ENCODE measurements at places on chromosomes 3 and 15. TPM values are rescaled to one million over a fixed set of nuclear protein-coding genes. Genes with fewer than 3 reads are reported as not detected.

GRCh38 chr3:134485075-134485717 is 589 bp downstream of the ANAPC13 start:
- H3K36me3 ChIP-seq: peaks cover 36% of the 10 kb centered on the region
- H3K27me3 ChIP-seq: no peaks in the 10 kb centered on the region
- H3K4me1 ChIP-seq: peaks cover 45% of the 10 kb centered on the region
- peak; percentile 28 for DNase-seq

GRCh38 chr3:134239538-134239937 is 11.1 kb downstream of the RYK start:
- peak; percentile 11 for DNase-seq
- peak overlapping the region; percentile 45 for H3K4me3 ChIP-seq
- H3K4me1 ChIP-seq: peaks cover 90% of the 10 kb centered on the region
- H3K36me3 ChIP-seq: peaks cover 12% of the 10 kb centered on the region
- no peaks in the 10 kb centered on the region for H3K27me3 ChIP-seq

- no peak overlapping the region for H3K4me3 ChIP-seq
- no peak for DNase-seq
- H3K36me3 ChIP-seq: peaks cover 22% of the 10 kb centered on the region
- H3K27me3 ChIP-seq: no peaks in the 10 kb centered on the region
- H3K27ac ChIP-seq: no peak overlapping the region
- H3K4me1 ChIP-seq: peaks cover 27% of the 10 kb centered on the region
Measured at GRCh38 chr3:186929186-186929585, 1.1 kb upstream of the ST6GAL1 start.

NEK10 gene
- total RNA-seq: 0.57 TPM

DNA sequence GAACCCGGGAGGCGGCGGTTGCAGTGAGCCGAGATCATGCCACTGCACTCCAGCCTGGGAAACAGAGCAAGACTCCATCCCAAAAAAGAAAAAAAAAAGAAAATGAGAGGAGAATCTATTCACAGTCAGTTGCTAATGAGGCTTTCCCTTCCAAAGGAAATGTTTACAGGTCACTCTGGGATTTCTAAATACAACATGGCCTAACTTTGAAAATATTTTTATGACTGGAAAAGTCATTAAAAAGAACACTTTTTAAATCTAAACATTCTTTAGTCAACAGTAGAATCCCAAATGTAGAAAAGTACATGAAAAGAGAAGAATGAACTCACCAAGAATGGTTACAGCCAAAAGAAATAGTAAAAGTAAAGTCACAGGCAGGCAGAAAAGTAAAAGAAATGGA is 78.6 kb downstream of the PLD1 start:
- H3K36me3 ChIP-seq: no peaks in the 10 kb centered on the region
- H3K27ac ChIP-seq: no peak overlapping the region
- DNase-seq: no peak
- no peaks in the 10 kb centered on the region for H3K4me1 ChIP-seq
- no peak overlapping the region for H3K4me3 ChIP-seq

DNA sequence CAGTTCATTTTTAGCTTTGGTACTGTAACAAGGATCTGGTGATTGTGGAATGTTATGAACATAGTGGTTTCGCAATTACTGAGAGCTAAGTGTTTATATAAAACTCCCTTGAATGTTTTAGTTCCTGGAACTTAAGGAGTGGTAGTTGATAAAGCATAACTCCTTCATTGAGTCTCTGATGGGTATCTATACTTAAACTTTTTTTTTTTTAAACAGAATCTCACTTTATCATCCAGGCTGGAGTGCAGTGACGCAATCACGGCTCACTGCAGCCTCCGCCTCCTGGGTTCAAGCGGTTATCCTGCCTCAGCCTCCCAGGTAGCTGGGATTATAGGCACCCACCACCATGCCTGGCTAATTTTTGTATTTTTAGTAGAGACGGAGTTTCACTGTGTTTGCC is 11.3 kb downstream of the PRKCI start:
- no peak overlapping the region for H3K27ac ChIP-seq
- H3K36me3 ChIP-seq: peaks cover 12% of the 10 kb centered on the region
- H3K4me3 ChIP-seq: no peak overlapping the region
- DNase-seq: no peak
- peaks cover 2% of the 10 kb centered on the region for H3K4me1 ChIP-seq

GRCh38 chr3:15099364-15100098 is 583 bp upstream of the RBSN start:
- peak; percentile 40 for DNase-seq
- peak overlapping the region; percentile 91 for H3K27ac ChIP-seq
- peak overlapping the region; percentile 85 for H3K4me3 ChIP-seq
- peaks cover 2% of the 10 kb centered on the region for H3K27me3 ChIP-seq
- peaks cover 22% of the 10 kb centered on the region for H3K36me3 ChIP-seq
